Stimulated activated CD4-positive, alpha-beta T cell treated with anti-CD3 and anti-CD28 coated beads, TNF-alpha, amount 100 ng/mL, for 48 hours (primary cell): ENCODE measurements at places on chromosomes 1 and 21.

- no peak for DNase-seq
Measured at GRCh38 chr1:53546409-53547155, 87.4 kb downstream of the DMRTB1 start.

DNA sequence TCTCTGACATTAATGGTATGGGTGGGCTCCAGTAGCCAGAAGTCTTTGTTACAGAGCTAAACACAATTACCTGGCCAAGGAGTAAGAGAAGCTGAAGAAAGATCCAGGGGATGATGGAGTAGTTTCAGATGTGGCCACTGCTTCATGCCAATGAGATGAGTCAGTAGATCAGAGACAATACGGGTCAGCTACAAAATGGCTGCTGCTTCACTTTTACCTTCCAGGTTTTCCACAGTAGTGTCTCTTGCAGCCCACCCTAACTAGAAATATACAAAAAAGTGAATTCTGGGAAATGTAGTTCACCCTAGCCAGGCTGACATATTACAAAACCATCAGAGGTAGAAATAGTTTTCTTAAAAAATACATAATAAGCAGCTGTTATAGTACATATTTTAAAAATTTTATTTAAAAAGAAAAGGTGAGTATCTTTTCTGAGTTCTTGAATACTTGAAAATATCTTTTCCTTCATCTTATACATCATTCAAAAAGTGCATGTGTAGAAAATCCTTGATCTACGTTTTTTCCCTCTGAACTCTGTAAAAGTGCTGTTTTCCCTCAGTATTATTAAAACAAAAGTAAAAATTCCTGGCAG is 36.1 kb downstream of the LRIF1 start:
- DNase-seq, result no peak

DNA sequence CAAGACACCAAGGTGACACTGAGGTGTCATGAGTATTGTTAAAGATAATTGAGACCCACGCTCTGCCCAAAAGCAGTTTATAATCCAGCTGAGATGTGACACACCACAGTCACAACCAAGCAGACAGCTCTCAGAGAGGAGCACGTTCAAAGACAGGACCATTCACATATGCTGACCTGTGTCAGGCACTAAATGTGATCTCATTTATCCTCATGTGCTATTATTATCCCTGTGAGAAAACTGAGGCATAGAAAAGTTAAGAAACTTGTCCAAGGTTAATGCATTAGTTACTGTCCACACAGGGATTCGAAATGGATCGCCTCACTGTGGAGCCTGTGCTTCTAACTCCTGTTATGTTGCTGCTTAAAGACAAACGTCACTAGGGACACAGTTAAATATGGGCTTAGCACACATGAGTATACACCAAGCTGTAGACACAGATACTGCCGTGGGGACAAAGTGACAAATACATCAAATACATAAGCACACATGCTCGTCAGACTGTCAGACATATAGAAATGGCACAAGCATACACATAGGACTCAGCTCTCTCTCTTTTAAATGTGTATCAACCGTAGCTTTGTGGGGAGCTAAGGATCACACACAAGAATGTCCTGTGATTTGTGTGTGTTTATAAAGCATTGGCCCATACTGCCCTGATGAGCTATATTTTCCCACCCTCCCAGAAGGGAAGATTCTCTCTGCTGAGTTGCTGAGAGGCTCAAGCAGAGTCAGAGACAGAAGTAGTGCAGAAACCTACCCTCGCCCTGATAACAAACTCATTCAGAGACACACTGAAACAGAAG is 3.5 kb upstream of the IGSF8 start:
- DNase-seq, result no peak

- no peak for DNase-seq
Measured at GRCh38 chr1:47769983-47770382, 227.2 kb downstream of the TRABD2B start.

DNA sequence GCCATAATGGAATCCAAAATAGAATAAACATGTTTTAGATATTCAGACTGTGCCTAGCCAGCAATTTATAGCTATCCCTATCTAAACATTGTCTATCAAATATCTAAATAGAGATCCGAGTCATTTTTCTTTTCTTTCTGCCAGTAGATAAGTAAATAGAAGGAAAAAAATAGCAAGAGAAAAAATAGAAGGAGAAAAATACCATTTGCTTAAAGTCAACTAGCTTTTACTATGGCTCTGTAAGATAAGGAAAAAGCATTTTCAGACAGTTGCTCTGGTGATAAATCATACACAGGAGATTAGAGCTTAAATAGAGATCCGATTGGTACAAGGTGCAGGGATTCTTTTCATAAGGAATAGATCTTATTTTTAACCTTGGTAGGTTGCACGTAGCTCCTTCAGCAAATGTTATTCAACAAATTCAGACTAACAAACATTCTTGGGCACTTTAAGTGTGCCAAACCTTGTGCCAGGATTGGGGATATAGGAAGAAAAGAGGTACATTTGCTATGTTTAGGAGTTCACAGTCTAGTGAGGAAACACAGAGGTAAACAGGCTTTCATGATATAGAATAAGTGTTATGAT is 70.1 kb upstream of the CCDC190 start:
- no peak for DNase-seq

DNA sequence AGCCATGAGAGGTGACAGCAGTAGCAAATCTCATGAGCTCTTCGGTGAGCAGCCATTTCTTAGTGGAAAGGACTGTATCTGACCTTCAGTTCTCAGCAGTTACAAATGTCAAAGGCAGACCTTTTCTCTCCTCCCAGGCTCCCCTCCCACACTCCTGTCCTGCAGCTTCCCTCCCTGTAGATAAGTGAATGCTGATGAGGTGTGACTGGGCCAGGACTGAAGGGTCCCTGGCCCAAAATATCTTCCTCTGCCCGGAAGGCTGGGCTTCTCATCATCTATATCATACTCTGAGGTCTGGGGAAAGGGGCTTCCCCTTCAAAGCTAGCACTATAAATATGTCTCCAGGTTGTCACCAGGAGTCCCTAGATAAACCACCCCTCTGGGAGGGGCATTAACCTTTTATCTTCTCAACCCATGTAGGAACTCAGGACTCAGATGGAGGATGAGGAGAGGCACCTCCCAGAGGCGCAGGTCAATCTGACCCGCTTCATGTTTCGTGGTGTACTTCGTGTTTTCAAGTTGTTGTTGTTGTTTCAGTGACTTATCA is 3.6 kb upstream of the ADAMTSL4 start:
- DNase-seq, result no peak

GRCh38 chr1:176841238-176841637 is 323.3 kb downstream of the ASTN1 start:
- no peak for DNase-seq

DNA sequence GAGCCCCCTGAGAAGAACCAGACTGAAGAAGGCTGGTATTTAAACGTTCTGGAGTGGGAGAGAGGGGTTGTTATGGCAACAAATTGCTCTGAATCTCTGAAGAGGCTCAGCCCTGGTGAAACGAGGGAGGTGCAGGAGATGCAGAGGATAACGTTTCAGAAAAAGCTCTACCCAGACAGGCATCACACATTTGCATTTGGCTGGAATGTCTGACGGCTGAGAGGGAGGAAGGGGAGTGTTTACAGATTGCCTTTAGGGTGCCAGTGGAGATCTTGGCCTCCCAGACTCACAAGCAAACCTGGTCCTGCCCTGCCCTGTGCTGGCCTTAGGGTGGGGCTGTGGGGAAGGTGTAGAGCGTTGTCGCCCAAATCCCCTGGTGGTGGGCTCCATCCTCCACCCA is 169.0 kb upstream of the AJAP1 start:
- no peak for DNase-seq

DNA sequence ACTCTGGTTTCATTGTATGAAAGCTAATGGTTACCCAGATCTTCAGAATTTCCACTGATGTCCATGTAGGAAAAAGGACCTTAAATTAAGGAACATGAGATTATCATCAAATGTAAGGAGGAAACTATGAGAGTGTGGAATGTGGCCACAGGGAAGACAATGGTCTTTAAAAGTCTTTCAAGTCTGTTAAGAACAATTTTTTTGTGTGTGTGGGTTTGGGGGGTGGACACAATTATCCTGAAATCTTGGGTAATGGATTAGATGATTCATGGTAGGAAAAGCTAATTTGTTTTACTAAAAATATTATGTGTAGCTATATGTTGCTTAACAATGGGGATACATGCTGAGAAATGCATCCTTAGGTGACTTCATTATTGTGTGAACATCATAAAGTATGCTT is 72.9 kb downstream of the PLA2G4A start:
- no peak for DNase-seq

DNA sequence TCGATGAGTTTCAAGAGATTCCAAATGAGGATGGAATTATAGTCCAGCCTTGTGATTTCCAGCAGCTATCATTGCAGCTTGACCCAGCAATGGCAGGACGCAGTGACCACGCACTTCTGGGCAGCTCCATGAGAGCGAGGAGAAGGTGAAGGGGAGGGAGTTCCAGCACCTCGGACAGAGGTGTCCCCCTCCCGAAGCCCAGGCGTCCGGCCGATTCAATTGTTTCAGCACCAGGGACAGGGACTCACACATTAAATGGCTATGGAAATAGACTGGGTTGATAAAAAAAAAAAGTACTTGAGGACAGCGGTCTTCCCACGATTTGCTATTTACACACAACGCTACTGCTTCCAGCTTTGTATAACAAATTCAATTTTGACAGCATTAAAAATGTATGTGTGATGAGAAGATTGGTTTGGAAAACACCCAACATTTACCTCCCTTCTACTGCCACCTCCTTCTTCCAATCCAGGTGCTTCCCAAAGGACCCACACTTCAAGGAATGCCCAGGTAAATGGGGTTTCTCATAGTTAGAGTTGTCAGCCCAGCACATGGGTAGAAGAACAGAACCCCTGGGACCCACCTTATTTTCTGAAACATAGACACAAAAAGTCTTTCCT is 71.8 kb downstream of the DISP3 start:
- peak; percentile 40 for DNase-seq

DNA sequence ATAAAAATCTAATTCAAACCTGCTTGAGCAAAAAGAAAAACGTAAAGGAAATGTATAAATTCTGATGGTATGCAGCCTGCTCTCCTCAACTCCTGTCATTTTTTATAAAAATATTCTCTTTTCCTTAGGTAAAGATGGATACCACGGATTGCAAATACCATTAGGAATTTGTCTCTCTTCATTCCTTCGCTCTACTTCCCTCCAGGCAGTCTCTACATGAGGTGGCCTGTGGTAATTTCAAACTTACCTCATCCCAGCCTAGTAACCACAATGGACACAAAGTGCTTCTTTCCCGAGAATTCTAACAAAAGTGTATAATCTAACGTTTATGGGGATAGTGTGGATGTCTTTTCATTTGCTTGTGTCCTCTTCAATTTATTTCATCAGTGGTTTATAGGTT is 239.5 kb upstream of the LRRC7 start:
- DNase-seq, result no peak

DNA sequence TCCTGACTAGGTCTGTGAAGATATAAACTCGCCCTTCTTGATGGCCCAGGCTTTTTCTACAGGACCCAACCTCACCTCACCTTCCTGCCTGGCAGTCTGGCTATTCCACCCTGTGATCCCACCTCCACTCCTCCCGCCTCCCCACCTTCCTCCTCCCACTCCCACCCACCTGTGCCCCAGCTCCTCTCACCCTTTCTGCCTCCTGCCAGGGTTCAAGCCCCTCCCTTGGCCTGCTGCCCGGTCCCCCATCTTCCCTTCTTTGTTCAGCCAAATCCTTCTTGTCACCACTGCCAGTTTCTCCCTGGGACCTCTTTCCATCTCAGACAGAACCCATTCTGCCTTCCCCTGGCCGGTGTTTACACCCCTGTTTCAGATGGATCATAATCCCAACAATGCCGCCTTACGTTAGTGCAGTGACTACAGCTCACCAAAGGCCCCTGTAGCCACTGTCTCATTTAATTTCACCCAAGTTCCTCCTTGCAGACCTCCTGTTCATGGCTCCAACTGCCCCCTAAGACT is 127.5 kb upstream of the EDN2 start:
- DNase-seq, result no peak

- DNase-seq, result no peak
Measured at GRCh38 chr1:22691031-22691753, 19.4 kb upstream of the EPHB2 start.

- no peak for DNase-seq
Measured at GRCh38 chr1:68230484-68230802, 1.9 kb downstream of the WLS start.

DNA sequence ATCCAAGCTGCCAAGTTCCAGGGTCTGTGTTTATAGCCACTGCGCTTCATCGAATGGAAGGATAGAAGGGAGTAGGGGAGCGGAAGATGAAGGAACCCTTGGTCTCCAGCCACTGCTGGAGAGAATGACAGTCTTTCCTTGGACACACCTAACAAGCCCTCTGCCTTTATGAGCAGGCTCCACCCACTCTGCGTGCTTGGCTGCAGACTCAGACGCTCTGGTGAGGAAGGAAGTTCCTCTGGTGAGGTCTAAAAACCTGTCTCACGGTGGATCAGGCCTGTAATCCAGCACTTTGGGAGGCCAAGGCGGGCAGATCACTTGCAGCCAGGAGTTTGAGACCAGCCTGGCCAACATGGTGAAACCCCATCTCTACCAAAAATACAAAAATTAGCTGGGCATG is 55.4 kb downstream of the MATN1 start:
- DNase-seq, result no peak

DNA sequence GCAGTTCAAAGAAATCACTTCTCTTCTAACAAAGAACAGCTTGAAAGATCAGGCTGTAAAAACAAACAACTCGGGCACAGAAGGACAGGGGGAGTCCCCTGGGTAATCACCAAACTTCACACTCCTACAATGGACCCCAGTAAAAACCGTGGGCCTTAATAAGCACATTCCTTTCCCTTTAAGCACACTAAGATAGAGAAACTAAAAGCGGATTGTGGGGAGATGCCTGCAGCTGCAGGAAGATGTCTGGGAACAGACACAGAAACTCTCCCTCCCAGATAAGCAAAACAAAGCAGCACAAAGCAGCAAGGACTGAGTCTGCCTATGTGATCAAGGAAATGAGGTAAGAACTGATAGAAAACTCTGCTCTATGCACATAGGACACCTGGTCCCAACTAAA is 37.6 kb upstream of the CTBS start:
- no peak for DNase-seq

- no peak for DNase-seq
Measured at GRCh38 chr1:78237364-78237916, 191.7 kb downstream of the GIPC2 start.

DNA sequence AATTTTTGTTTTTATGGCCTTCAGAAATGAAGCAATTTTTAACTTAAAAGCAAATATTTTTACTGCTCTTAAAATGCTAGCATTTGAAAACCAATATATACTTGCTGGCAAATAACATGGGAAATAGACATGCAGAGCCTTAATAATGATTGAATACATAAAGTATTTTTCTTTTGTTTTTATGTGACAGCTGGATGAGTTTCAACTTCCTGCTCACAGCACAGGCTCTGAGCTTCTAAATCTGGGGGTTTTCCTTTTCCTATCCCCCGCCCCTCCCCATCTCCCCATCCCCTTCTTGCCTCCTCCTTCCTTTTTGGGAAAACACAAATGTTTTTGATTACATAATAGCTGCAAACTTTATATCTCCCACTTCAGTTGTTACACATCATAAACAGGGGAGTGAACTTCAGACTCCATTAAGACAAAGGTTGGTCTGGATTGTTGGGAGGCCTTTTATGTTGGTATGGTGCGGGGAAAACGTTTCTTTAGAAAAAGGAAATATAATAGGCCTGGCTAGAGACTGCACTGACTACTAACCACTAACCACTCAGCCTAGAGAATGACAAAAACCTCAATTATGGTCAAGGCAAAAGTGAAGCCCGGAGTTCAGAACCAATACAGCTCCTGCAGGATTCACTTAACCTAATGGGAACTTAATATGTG is 116.1 kb upstream of the GORAB start:
- no peak for DNase-seq

- DNase-seq, result no peak
Measured at GRCh38 chr1:238950784-238951183, 435.6 kb upstream of the CHRM3 start.
